Inflammatory macrophage treated with lipopolysaccharide for 1 hour (primary cell): ENCODE measurements at places on chromosomes 12 and 14.
A peak's percentile ranks its signal among the peaks of the same experiment; 100 is the strongest.

- no peak for DNase-seq
Observed at GRCh38 chr14:31243860-31244259, 36.3 kb upstream of the HECTD1 start.

DNA sequence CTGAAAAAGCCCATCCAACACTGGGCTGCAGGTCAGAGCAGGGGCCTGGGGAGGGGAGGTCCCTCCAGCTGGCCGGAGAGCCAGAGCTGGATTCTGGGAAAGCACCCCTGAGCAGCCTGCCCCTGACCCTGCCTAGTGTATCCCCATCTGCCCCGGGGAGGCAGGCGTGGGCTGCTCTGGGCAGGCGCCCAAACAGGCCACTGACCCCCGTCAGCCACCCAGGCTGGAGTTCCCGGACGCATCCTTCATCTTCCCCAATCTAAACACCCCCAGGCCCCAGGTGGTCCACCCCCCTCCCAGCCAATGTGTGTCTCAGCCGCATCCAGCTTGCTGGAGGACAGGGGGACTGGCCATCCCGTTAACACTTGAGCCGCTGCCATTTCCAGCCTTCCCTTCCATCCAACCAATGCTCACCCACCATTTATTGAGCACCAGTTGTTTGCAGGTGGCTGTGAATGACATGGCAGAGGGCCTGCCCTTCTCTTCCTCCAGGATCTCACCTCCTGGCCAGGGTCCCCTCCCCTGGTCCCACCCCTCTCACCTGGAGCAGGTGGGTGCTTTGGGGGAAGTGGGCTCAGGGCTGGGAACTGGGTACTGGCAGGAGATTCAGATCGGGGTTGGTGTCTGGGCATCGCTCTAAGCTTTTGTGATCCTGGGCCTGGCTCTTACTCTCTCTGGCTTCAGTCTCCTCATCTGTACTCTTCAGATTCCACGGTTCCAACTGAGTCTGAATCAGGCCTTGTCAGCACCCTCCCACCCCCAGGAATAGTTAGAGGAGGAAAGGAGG is 743 bp upstream of the DTX1 start:
- DNase-seq: no peak

DNA sequence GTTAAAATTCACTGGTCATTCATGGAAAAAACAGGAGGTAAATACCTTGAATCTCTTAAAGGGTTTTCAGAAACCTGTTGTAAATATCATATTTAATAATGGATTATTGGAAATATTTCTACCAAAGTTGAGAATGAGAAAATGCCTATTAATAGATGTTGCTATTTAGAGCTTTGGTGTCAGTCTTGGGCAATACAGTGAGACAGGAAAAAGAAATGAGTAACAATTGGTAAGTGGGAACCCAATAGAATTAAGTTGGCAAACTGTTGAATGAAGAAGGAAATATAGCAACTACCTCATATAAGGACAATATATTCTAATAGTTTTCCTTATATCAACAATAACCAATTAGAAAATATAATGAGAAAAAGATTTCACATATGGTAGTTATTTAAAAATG is 78.0 kb downstream of the ATF7IP start:
- DNase-seq: peak; percentile 67

DNA sequence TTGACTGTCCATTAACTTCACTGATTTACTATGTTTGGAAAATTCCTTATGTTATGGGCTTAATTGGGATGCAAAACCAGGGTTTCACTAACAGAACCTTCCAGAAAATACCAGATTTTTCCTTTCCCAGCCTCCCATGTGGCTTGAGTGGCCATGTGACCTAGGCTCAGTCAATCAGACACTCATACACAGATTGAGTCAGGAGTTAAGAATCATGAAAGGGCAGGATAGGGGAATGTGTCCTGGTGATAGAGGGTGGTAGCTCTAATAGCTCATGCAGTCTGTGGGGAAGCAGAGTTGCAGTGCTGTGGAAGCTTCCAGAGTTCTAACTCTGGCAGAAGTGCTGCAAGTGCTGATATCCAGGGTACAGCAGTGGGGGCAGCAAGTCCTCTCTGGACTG is 134.1 kb upstream of the IFNG-AS1 start:
- no peak for DNase-seq

DNA sequence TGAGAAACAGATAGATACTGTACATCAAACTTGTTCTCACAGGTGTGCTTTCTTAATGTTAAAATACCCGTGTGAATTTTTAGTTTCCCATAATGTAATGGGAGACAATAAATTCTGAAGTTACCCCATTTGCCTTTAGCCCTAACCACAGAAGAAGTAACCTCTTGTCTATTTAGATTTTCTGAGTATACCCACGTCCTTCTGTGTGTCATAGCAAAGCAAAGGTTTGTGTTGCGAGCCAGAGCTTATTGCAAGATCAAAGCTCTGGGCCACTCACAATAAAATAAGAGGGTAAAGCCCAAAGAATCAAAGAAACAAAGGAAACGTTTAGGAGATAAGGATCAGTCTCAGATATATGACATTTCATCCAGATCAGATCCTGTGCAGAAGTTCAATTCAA is 73.9 kb downstream of the BMP4 start:
- no peak for DNase-seq

- no peak for DNase-seq
Observed at GRCh38 chr12:115507951-115508722, 769.4 kb downstream of the MED13L start.

DNA sequence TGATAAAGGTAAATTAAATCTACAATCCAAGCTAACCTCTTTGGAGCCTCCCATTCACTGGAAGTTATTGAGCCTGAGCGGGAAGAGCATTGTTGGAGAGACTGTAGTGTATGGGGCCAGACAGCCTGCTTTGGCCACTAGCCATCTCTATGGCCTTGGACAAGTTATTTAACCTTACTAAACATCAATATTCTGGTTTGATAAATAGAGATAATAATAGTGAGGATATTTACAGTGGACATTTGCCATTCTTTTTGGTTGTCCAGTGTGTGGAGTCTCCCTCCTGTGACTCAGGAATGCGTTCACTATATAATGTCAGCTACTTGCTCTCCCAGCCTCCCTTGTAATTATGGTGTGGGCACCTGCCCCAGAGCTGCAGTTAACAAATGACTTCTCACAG is 216.1 kb downstream of the SLC38A4 start:
- no peak for DNase-seq

DNA sequence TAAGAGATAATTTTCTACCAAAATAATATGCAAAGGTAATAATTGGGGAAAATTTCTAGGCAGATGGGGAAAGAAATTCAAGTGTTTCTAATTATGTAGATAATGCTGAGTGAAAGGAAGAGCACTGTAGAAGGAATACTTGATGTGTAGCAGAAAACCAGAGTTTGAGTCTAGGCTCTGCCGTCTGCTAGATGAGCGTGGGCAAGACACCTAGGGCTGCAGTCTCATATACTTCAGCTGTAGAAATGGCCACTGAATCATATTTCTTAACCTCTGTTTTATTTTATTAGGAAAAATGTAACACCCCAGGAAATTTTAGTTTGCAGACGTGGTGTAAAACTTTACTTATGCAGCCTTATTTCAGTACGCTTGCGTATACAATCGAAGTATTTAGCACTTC is 59.8 kb upstream of the SLC38A2 start:
- DNase-seq: no peak

DNA sequence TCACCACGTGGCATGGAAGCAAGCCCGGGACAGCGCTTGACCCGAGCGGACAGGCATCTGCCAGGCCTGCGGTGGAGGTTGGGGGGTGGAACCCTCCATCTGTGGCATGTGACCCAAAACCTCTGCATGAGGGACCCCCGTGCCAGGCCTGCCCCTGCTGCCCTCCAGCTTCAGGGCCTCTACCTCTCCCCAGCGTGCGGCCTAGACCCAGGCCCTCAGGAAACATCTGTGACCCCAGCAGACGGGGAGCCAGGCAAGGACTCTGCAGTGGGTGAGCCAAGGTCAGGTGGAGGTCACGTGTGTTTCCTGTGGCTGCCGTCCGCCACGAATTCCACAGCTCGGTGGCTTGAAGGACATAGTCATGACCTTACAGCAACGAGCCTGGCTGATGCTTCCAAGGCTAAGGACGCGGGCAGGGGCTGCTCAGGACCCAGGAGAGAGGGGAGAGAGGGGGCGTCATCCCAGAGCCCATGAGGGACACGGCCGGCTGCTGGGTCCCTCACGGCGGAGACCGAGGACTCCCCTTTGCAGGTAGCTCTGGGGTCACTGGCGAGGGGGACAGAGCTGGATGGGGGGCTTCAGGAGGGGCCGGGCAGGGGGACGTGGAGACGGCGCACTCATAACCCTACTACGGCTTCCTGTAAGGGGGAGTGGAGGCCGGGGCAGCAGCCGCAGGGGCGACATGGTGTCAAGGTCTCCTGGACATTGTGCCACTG is 91.5 kb downstream of the GALNT9 start:
- DNase-seq: no peak

DNA sequence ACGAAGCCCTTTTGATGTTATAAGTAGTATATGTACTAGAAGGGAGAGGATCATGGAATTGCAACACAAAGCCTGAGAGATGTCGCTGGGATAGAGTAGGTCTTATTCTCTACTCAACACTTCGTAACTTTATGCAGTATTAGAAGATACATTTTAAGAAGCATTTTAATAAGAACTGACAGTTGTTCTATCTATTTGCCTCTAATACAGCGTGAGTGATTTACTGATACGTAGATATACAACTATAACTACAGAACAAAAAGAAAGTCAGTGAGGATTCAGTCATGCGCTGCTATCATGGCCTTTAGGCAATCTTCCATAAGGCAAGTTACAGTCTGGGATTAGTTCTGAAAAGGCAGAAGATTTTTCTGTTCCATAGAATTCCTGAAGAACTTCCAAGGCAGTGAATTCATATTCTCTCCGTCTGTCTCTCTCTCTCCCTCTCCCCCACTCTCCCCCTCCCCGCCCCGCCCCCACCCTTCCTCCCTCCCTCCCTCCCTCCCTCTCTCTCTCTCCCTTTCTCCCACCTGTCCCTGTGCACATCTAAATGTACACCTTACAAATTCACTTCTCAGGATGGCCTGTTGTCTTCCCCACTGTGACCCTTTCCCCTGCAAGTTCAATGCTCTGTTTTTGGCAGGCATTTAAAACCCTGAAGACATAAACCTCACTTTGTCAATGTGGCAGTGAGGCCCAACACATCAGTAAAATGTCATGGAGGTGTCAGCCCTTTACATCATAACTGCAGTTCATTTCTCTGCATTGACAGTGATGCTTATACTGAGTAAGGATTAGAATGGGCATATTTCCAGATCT is 470.6 kb downstream of the EGLN3 start:
- no peak for DNase-seq

GRCh38 chr12:104752881-104753280 is 205.2 kb downstream of the SLC41A2 start:
- no peak for DNase-seq

DNA sequence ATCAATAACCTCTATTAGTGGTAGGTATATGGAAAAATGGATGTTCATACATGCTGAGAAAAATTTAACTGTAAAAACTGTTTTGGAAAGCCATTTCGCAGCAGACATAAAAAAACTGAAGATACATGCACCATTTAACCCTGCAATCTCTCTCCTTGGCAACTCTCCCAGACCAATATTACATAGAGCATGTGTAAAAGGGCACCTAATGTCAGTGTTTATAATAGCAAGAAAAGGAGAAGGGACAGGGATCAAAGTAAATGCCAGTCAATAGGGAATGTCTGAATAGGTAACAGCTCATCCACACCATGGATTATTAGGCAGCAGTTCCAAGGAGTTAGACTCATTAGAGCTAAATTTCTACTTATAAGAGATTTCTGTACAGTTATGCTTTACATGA is 77.2 kb downstream of the BTG1 start:
- no peak for DNase-seq

- no peak for DNase-seq
Observed at GRCh38 chr14:39641224-39641623, 209.0 kb upstream of the FBXO33 start.

- peak; percentile 2 for DNase-seq
Observed at GRCh38 chr12:34097213-34097612, 74.9 kb downstream of the ALG10 start.

GRCh38 chr14:101875727-101876554 is 88.4 kb upstream of the DYNC1H1 start:
- no peak for DNase-seq

- DNase-seq: no peak
Observed at GRCh38 chr14:56650979-56651378, 71.4 kb downstream of the TMEM260 start.

- no peak for DNase-seq
Observed at GRCh38 chr14:70713511-70713916, 71.8 kb downstream of the TTC9 start.
